Thoracic aorta (tissue), 2 donors: ENCODE measurements at places on chromosomes 16 and 17.

GRCh38 chr17:7177954-7178477 lies 1.2 kb downstream of the ASGR1 start:
- peak overlapping the region; percentile 61 for H3K4me3 ChIP-seq

- H3K27me3 ChIP-seq = no peaks in the 10 kb centered on the region
- H3K4me3 ChIP-seq = peak overlapping the region; percentile 74
- peak overlapping the region; percentile 88 for H3K27ac ChIP-seq
- peaks cover 36% of the 10 kb centered on the region for H3K4me1 ChIP-seq
- no peak for DNase-seq
These were observed 13.2 kb downstream of the COPZ2 start for GRCh38 chr17:48024149-48025039.

GRCh38 chr17:67438667-67439066 lies 61.6 kb downstream of the PITPNC1 start:
- no peak overlapping the region for H3K27ac ChIP-seq
- no peaks in the 10 kb centered on the region for H3K27me3 ChIP-seq
- no peak for DNase-seq
- H3K4me1 ChIP-seq = no peaks in the 10 kb centered on the region
- no peaks in the 10 kb centered on the region for H3K36me3 ChIP-seq

- no peaks in the 10 kb centered on the region for H3K27me3 ChIP-seq
- no peaks in the 10 kb centered on the region for H3K36me3 ChIP-seq
- H3K4me1 ChIP-seq = no peaks in the 10 kb centered on the region
- no peak for DNase-seq
- no peak overlapping the region for H3K27ac ChIP-seq
These were observed 203.1 kb downstream of the CBLN1 start for GRCh38 chr16:49078571-49078970.

DNA sequence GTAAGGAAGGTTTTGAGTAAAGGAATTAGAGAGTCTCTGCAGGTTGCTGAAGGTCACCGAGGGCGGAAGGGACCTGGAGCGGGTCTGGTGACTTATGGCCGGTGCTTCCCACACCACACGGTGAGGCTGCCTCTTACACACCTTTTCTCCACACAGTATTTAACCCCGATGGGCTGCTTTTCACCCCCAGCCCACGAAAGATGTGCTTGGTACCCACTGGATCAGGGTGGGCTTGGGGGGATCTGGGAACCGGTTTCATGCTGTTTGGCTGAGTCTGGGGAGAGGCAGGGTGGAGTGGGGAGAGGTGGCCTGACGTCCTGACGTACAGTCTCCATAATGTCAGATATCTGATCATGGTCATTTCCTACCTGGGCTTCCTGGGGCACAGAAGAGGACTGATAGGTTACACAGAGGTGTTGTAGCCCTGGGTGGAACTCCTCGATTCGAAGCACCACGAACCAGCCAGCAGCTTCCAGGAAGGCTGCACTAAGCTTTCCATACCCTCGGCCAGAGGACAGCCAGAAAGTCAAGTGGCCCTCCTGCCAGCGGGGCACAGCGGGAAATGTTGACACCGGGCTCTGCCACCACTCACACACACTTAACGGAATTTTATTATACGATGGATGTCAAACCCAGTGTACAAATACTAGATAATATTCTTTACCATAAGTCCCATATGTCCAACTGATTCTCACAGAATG lies 34.0 kb downstream of the OR1D5 start:
- no peaks in the 10 kb centered on the region for H3K4me1 ChIP-seq
- no peak overlapping the region for H3K27ac ChIP-seq
- DNase-seq = no peak
- no peaks in the 10 kb centered on the region for H3K27me3 ChIP-seq
- H3K4me3 ChIP-seq = no peak overlapping the region

- H3K36me3 ChIP-seq = peaks cover 20% of the 10 kb centered on the region
- peak overlapping the region; percentile 70 for H3K27ac ChIP-seq
- peaks cover 22% of the 10 kb centered on the region for H3K4me1 ChIP-seq
- no peak for DNase-seq
- peak overlapping the region; percentile 75 for H3K4me3 ChIP-seq
These were observed 665 bp downstream of the MYBBP1A start for GRCh38 chr17:4554441-4554996.

GRCh38 chr16:30951750-30952149 lies 2.9 kb downstream of the ORAI3 start:
- no peaks in the 10 kb centered on the region for H3K27me3 ChIP-seq
- peak overlapping the region; percentile 6 for H3K4me3 ChIP-seq
- peaks cover 49% of the 10 kb centered on the region for H3K4me1 ChIP-seq

DNA sequence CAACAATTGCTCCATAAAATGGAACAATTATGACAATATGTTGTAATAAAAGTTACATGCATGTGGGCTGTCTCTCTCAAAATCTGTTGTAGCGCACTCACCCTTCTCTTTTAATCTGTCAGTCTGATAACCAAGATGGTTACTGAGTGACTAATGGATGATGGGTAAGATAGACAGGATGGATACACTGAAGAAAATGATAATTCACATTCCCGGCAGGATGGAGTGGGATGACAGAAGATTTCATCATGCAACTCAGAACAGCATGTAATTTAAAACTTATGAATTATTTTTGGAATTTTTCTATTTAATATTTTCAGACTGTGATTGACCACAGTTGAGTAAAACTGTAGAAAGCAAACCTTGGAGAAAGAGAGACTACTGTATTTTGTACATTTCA lies 30.5 kb downstream of the CDH13 start:
- DNase-seq = no peak
- H3K36me3 ChIP-seq = no peaks in the 10 kb centered on the region
- H3K27ac ChIP-seq = no peak overlapping the region

- H3K27ac ChIP-seq = no peak overlapping the region
- no peaks in the 10 kb centered on the region for H3K36me3 ChIP-seq
- peaks cover 14% of the 10 kb centered on the region for H3K4me1 ChIP-seq
- no peaks in the 10 kb centered on the region for H3K27me3 ChIP-seq
- no peak for DNase-seq
These were observed 3.9 kb upstream of the RAB40B start for GRCh38 chr17:82702231-82702927.

- H3K27ac ChIP-seq = no peak overlapping the region
- H3K4me1 ChIP-seq = peaks cover 13% of the 10 kb centered on the region
- H3K27me3 ChIP-seq = no peaks in the 10 kb centered on the region
- H3K4me3 ChIP-seq = peak overlapping the region; percentile 58
- no peaks in the 10 kb centered on the region for H3K36me3 ChIP-seq
- DNase-seq = peak; percentile 25
These were observed 136.9 kb downstream of the KCNJ12 start for GRCh38 chr17:21513012-21513570.

GRCh38 chr17:4345581-4346252 lies 20.8 kb downstream of the UBE2G1 start:
- H3K36me3 ChIP-seq = no peaks in the 10 kb centered on the region
- peaks cover 12% of the 10 kb centered on the region for H3K4me1 ChIP-seq
- no peaks in the 10 kb centered on the region for H3K27me3 ChIP-seq
- no peak overlapping the region for H3K4me3 ChIP-seq
- no peak for DNase-seq
- no peak overlapping the region for H3K27ac ChIP-seq

DNA sequence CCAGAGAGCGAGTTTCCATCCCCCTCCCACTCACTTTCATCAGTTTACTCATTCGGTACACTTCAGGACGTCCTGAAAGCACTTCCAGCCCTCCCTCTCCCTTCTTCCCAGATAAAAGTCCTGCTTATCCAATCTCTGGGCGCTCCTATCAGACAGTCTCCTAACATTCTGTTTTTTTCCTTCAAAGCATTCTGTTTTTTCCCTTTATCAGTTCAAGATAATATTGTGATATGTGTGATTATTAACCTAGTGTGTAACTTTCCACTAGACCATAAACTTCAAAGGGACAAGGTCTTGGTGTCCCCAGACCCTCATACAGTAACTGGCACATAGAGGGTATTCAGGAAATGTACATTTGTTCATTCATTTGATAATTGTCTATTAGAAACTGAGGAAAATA lies 24.4 kb upstream of the C16orf87 start:
- H3K27me3 ChIP-seq = no peaks in the 10 kb centered on the region
- no peak overlapping the region for H3K4me3 ChIP-seq
- H3K27ac ChIP-seq = no peak overlapping the region
- no peak for DNase-seq
- H3K36me3 ChIP-seq = no peaks in the 10 kb centered on the region

- H3K27me3 ChIP-seq = no peaks in the 10 kb centered on the region
These were observed 2.2 kb downstream of the MLYCD start for GRCh38 chr16:83901101-83901500.

GRCh38 chr17:80511222-80512180 lies 33.1 kb upstream of the RPTOR start:
- no peaks in the 10 kb centered on the region for H3K4me1 ChIP-seq
- no peaks in the 10 kb centered on the region for H3K36me3 ChIP-seq
- H3K4me3 ChIP-seq = no peak overlapping the region
- no peak overlapping the region for H3K27ac ChIP-seq
- no peaks in the 10 kb centered on the region for H3K27me3 ChIP-seq

- peak overlapping the region; percentile 69 for H3K27ac ChIP-seq
- DNase-seq = no peak
- peaks cover 18% of the 10 kb centered on the region for H3K4me1 ChIP-seq
- H3K4me3 ChIP-seq = peak overlapping the region; percentile 66
These were observed 587 bp downstream of the PLD6 start for GRCh38 chr17:17205368-17206123.

DNA sequence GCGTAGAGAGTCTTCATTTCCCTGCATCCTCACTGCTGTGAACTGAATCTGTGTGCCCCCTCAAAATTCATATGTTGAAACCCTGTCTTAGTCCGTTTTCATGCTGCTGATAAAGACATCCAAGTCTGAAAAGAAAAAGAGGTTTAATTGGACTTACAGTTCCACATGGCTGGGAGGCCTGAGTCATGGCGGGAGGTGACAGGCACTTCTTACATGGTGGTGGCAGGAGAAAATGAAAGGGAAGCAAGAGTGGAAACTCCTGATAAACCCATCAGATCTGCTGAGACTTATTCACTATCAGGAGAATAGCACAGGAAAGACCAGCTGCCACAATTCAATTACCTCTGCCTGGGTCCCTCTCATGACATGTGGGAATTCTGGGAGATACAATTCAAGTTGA lies 3.1 kb upstream of the CCDC42 start:
- H3K4me1 ChIP-seq = no peaks in the 10 kb centered on the region
- H3K4me3 ChIP-seq = no peak overlapping the region
- H3K36me3 ChIP-seq = no peaks in the 10 kb centered on the region
- no peak for DNase-seq

DNA sequence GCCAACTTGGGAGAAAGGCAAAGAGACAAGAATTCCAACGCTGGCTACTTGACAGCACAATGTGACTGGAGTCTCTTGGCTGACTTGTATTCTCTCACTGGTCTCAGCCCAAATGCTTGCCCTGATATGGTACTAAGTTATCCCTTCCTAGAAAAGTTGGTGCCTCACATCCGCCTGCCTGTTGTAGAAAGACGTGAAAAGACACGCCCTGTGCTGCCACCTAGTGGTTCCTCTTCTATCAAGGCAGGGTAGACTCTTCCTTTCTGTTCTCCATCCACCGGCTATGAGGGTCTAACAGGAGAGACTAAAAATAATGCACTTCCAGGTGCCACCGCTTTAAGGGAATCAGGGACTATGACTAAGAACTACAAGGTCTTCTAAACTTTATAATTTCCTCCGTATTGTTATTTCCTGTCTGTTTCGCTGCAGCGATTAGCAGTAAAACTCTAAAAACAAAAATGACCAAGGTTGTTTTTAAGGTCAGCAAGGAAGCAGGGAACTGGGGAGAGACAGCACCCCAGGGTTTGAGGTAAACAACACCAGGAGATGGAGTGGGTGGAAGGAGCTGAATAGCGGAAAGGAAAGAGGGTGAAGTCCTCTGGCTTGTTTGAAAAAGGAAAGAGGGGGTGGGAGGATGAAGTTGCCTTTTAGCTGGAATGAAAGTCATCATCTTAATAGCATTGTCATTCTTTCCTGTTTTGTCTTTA lies 109.5 kb downstream of the YPEL2 start:
- H3K4me1 ChIP-seq = peaks cover 20% of the 10 kb centered on the region
- no peaks in the 10 kb centered on the region for H3K36me3 ChIP-seq
- no peaks in the 10 kb centered on the region for H3K27me3 ChIP-seq
- peak overlapping the region; percentile 91 for H3K27ac ChIP-seq

DNA sequence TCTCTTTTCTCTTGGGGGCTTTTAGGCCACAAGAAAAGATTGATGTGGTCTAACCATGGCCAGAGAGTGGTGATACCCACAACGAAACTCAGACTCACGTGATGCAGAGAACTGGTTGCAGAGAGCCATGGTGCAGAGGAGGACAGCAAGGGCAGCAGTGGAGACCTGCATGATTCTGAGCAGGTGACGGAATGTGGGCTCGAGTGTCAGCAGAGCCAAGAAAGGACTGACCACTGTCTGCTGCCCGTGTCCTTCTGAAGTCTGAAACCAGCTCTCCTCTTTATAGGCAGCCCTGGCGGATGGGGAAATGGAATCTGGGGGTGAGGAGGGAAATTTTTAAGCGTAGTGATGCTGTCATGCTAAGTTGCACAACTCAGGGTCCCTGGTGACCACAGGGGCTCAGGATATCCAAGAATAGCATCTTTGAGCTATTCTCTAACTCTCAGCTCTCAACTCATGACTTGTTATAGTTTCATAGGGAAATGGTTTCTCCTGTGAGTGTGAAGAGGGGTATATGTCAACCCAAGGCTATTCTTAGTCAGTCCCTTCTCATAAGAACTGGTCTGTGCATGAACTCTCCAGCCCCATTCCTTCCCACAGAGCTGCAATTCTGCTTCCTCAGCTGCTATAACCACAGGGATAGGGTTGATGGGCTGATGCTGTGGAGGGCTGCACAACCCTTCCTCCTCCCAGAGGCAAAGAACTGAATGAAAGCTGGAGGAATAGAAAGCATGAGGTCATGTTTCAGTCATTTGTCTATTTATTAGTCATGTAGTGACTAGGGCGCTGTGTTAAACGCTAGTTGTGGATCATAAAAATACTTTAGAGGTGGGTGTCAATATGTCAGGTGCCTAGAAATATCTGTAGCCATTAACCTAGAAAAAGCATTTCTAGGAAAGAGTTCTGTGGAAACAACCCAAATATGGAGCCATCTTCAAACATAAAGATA lies at the start of gene CCL3:
Gene CCL3 (minus strand): TSS at position 256 of the 949 bp plus-strand sequence. CDS start 85 bp downstream, at position 171.
- DNase-seq = no peak
- H3K4me3 ChIP-seq = peak within 1 kb of the TSS; percentile 36
- H3K36me3 ChIP-seq = no peaks in the 10 kb centered on the region
- no peaks in the 10 kb centered on the region for H3K4me1 ChIP-seq
